Body of pancreas (tissue), 4 donors: ENCODE measurements at places on chromosomes 11 and 22. TPM values are rescaled to one million over a fixed set of nuclear protein-coding genes. Genes with fewer than 3 reads are reported as not detected.

TRIM6 gene
- total RNA-seq = 2.6 TPM

SYCE3 gene
- total RNA-seq = not detected

CBLIF gene
- total RNA-seq = not detected

OR8A1 gene
- not detected for total RNA-seq

CNTF gene
- 0.66 TPM for total RNA-seq

DNA sequence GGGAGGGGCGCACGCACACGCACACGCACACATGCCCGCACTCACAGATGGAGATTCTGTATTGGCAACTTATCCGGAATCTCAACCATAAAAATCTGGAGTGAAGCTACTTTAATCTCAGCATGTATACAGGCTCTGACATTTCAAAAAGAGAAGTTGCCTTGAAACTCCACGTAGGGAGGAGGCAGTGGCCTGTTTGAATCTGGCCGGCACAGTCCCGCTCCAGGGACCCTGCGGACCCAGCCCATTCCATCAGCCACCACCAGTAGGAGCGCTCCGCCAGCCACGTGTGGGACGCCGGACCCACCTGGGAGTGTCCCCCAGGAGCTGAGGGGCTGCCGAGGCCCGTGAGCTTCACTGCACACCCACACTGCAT lies 1.9 kb upstream of the SYT8 start:
- peak; percentile 12 for DNase-seq

GRCh38 chr11:79080551-79080950 lies 360.3 kb downstream of the TENM4 start:
- DNase-seq = no peak

DNA sequence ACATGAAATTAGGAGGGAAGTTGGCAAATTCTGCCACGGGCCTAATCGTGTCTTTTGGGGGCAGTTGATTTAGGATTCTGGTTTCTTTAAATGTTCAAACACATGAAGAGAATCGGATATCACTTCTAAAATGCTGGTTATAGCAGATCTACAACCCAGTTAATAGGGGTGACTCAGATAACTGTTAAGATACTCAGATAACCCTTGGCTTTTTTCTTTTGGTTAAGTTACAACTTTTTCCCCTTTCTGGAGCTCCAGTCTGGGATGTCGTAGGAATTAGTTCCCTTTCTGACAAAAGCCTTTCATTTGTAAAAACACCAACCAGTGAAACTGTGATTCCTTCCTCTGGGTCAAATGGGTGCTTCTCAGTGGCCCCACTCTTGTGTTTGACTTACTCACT lies 976 bp downstream of the DEPDC7 start:
- no peak for DNase-seq

DNA sequence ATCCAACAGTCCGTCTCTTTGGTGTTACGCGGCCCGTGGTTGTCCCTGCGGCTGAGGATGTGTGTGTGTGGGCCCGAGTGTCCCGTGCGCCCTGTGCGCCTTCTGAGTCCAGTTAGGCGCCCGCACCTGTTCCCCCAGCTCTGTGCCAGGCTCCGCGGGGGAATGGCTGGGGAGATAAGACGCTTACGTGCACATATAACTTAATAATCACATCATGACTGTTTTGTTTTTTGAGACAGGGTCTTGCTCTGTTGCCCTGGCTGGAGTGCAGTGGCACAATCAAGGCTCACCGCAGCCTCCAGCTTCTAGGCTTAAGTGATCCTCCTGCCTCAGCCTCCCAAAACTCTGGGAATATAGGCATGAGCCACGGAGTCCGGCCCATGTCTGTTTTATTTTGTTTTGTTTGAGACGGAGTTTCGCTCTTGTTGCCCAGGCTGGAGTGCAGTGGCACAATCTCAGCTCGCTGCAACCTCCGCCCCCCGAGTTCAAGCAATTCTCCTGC lies 817 bp downstream of the ARL2 start:
- DNase-seq = no peak

DNA sequence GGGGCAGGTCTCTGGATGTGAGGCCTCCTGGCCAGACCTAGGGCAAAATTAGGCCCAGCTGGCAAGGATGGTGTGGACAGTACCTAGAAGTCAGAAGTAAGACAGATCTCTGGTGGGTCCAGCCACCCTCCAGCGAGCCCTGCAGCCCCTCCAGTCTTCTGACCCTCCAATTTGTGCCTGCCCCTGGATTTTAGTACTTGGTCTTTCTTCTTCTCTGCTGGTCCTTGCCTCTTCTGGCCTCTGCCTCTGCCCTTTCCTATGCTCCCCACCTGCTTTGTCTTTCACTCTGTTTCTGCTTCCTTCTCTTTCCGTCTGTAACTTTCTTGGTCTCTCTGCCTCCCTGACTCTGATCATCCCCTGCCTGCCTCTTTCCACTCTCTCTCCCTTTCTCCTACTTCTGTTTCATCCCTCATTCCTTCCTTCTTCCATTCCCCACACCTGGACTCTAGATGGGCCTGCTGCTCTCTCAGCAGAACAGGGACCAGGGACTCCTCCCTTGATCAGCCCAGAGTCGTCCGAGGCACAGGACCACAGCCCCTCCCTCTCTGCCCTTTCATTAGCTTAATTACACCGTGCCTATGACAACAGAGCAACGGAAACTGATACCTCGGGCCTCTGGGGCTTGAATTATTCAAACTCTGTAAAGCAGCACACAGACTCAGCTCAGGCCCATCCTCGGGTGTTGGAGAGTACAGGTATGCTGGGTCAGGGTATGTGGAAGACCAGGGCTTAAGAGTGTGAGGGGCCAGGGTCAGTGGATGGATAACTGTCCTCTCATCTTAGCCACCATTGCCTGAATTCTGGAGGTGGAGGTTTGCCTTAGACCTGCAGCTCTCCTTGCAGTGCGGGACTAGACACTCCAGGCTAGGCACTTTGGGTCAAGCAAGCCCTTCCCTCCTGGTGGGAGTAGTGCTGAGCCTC lies at the start of gene CHRNA10:
CHRNA10 (minus strand) TSS at position 51 of the 921 bp plus-strand sequence. CDS start 72 bp downstream, outside the sequence.
- no peak for DNase-seq

GRCh38 chr11:133733631-133734030 lies 111.7 kb downstream of the SPATA19 start:
- no peak for DNase-seq
